ENCODE measurements at places on chromosomes 1 and 21.

DNA sequence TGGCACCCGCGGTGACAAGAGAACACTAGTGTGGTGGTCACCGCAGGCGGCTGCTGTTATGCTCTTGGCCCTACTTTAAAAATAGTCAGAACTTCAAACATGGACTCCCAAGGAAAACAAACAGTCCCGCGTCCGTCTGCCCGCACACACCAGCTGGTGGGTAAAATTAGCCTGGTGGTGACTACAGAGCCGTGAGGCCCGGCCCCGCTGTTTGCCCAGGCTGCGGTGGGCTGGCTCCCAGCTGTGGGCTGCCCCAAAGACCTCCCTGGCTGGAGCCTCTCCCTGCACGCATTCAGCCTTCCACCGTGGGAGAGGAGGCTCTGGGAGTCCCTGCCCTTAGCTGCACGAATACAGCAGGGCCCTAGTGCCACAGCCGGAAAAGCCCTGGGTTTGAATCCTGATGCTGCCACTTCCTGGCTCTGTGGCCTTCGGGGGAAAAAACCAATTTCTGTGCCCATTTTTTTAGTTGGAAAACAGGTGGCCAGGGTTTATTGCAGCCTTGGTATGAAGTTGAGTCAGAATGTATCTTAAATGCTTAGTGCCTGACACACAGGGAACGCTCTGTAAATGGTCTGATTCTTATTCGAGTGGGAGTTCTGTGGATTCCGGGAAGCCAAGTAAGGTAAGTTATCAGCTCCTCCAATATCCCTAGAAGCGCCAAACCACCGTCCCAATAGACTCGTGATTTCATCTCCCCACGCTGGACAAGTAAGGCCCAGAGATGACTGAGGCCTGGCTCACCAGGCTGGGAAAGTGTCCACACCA is 58.2 kb downstream of the ALPL start:
- no peak for DNase-seq

- DNase-seq = no peak
Observed at GRCh38 chr1:169117014-169117413, 10.5 kb downstream of the ATP1B1 start.

DNA sequence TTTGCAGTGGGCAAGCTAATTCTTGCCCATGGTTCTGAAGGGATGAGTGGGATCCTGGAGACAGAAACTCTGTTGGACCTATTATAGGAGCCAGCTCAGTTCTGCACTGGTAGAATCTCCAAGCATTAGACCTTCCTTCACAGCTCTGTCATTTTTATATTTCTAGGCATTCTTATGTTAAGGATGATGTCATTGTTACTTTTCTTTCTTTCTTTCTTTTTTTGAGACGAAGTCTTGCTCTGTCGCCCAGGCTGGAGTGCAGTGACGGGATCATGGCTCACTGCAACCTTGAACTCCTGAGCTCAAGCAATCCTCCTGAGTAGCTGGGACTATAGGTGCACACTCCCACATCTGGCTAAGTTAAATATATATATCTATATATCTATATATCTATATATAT is 7.5 kb downstream of the PFKFB2 start:
- no peak for DNase-seq

- DNase-seq = no peak
Observed at GRCh38 chr21:34802180-34802899, 133.5 kb downstream of the CLIC6 start.

DNA sequence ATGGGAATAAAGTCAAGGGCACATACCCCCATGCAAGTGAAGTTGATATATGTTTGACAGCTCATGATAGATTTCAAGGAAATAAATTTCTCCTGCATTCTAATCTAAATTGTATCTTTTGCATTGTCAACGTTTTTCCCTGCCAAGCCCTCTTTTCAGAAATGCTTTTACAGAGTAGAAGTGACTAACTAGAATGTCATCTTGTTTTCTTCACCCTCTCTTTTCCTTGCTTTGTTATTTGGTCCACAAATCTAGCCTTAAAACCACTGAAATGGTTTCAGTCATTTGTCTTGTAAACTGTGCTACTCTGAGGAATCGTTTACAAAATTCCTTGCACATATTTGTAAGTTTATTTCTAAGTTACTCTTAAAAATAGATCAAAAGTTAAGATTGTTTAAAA is 600.8 kb upstream of the CXADR start:
- DNase-seq = peak; percentile 13

DNA sequence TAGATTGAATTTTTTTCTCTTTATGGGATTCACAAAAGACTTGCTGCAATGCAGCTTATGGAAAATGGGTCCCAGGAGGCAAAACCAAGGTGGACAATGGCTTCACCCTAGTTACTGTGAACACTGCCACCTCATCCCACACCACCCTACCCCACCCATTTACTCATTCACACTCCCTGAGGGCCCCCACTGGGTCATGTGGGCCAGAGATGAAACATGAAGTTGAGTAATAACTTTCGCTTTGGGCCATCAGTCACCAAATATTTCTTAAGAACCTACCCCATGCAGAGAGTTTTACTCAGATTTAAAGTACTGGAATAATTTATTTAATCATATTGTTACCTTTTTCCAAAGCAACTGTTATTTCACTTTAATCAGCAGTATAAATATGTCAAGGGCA is 191.8 kb downstream of the TPR start:
- DNase-seq = no peak

GRCh38 chr1:199067483-199067882 is 428.6 kb downstream of the PTPRC start:
- DNase-seq = no peak

- no peak for DNase-seq
Observed at GRCh38 chr1:245901037-245901436, 606.0 kb downstream of the SMYD3 start.

GRCh38 chr1:22320587-22321344 is 130.9 kb upstream of the ZBTB40 start:
- DNase-seq = no peak

DNA sequence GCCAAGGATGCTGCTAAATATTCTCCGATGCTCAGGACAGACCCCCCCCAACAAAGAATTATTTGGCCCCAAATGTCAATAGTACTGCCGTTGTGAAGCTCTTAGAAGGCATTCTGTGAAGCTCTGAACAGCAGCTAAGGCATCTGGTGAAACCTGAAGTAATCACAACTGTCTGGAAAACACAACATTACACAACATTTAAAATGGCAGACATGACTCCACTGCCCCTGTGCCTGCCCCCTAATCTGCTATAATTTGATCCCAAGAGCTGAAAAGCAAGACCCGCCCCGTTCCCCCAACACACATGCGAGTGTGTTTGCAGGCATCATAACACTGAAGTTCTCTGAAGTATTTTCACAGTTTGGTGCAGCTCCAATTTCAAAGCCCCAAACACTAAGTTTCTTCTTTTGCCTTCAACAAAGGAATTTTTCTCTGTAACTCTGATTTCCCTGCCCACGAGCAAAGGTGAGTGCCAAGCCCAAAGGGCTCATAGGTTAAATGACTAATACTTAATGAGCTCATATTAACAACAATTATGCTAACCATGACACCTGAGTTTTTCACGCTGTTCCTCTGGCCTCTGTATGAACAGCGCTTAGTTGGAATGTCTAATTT is 129.2 kb downstream of the CLIC6 start:
- DNase-seq = no peak

DNA sequence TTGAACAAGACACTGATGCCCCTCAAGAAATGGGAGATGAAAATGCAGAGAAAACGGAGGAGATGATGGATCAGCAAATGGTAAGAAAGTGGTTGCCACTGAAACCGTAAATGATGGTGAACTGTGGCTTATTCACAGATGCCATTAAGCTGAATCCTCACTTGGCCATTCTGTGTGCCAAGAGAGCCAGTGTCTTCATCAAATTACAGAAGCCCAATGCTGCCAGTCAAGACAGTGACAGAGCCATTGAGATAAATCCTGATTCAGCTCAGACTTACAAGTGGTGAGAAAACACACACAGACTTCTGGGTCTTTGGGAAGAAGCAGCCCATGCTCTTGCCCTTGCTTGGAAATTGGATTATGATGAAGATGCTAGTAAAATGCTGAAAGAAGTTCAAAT is 52.5 kb downstream of the NBPF6 start:
- DNase-seq = no peak

GRCh38 chr1:200988693-200989092 is 34.8 kb downstream of the KIF21B start:
- DNase-seq = no peak

- no peak for DNase-seq
Observed at GRCh38 chr1:100445565-100445964, 92.4 kb upstream of the GPR88 start.

- DNase-seq = no peak
Observed at GRCh38 chr1:53893999-53894636, at the start of gene DIO1. TSS of gene DIO1 (plus strand) at chr1:53894187. CDS start at chr1:53894211, 24 bp downstream.

GRCh38 chr1:8763888-8764287 is 53.6 kb downstream of the RERE start:
- no peak for DNase-seq

GRCh38 chr1:116470671-116471070 is 97.6 kb downstream of the ATP1A1 start:
- no peak for DNase-seq

- DNase-seq = no peak
Observed at GRCh38 chr1:198040880-198041279, 115.9 kb upstream of the NEK7 start.

GRCh38 chr1:50917138-50918137 is 42.6 kb downstream of the FAF1 start:
- no peak for DNase-seq

GRCh38 chr1:207007352-207008033 is 25.1 kb downstream of the C1orf116 start:
- peak; percentile 99 for DNase-seq

- DNase-seq = no peak
Observed at GRCh38 chr1:87137342-87137739, 191.3 kb upstream of the LMO4 start.

GRCh38 chr1:15201849-15202551 is 45.0 kb upstream of the FHAD1 start:
- DNase-seq = no peak

GRCh38 chr1:75587692-75588091 is 23.2 kb downstream of the SLC44A5 start:
- DNase-seq = no peak

GRCh38 chr21:37463083-37463801 is 96.7 kb downstream of the DYRK1A start:
- DNase-seq = no peak

GRCh38 chr1:10617318-10617717 is 142.6 kb downstream of the PEX14 start:
- DNase-seq = no peak

Measured in retinal pigment epithelial cell (primary cell).